ENCODE measurements at places on chromosomes 13 and 19.

- no peak for DNase-seq
These were observed 205.5 kb downstream of the DCLK1 start for GRCh38 chr13:35925669-35926068.

DNA sequence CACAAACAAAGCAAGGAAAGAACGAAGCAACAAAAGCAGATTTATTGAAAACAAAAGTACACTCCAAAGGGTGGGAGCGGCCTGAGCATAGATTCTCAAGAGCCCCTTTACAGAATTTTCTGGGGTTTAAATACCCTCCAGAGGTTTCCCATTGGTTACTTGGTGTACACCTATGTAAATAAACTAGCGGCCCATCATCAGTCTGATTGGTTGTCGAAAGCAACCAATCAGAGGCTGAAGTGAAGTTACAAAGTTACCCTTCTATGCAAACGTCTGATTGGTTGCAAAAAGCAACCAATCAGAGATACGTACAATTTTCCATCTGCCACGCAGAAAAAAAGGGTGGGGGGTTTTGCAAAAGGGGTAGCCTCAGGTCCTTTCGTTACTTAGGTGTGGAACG is 96.3 kb upstream of the UBAC2 start:
- no peak for DNase-seq

DNA sequence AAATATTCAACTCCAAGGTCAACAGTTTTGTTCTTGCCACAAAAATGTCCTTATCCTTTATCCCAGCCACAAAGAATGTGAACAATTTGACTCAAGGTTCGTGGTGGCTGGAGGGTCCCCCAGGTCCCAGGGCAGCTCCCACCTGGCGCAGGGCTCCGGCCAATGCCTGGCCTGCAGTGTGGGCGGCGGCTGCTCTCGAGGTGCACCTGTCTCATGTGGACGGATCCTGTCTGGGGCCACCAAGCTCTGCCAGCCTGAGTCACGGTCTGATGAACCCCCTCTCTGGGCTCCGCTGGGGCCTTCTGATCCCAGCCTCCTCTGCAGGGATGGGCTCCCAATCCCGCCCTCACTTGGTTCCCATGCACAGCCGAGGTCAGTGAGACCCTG is 49.4 kb downstream of the GAS6 start:
- DNase-seq: no peak

DNA sequence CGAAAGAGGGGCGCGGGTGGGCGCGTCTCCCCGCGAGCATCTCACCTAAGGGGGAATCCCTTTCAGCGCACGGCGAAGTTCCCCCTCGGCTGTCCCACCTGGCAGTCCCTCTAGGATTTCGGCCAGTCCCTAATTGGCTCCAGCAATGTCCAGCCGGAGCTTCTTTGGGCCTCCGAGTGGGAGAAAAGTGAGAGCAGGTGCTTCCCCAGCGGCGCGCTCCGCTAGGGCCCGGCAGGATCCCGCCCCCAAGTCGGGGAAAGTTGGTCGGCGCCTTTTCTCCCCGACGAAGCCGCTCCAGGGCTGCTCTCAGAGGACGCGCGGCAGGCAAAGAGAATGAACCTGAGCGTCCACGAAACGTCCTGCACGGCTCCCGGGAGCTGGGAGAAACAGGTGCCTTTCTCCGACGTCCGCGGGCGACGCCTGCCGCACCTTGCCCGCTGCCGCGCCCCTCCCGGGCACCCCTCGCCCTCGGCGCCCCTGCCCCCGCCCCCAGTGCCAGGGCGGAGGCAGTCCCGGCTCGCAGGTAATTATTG is 366 bp upstream of the KL start:
- DNase-seq: no peak

- peak; percentile 62 for DNase-seq
These were observed 73.4 kb upstream of the UBL3 start for GRCh38 chr13:29923554-29924481.

- DNase-seq: no peak
These were observed 11.7 kb downstream of the KCTD12 start for GRCh38 chr13:76874479-76874878.

- no peak for DNase-seq
These were observed 578.5 kb downstream of the EFNB2 start for GRCh38 chr13:105956921-105957320.

Measured in activated CD8-positive, alpha-beta memory T cell treated with anti-CD3 and anti-CD28 coated beads for 48 hours (primary cell).